GM18507 (cell line): ENCODE measurements at places on chromosomes 11 and 22.

DNA sequence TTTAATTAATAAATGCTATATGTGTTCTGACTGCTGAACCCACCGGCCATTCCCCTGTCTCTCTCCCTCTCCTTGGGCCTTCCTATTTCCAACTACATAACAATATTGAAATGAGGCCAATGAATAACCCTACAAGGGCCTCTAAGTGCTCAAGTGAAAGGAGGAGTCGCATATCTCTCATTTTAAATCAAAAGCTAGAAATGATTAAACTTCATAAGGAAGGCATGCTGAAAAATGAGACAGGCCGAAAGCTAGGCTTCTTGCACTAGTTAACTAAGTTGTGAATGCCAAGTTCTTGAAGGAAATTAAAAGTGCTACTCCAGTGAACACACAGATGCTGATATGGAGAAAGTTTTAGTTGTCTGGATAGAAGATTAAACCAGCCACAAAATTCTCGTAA, 109.2 kb downstream of the TSPAN18 start:
- DNase-seq, result no peak

- no peak for DNase-seq
These were observed 46.1 kb downstream of the RRAS2 start for GRCh38 chr11:14312736-14313438.

GRCh38 chr22:23147617-23148387, 2.5 kb downstream of the RAB36 start:
- DNase-seq, result no peak

GRCh38 chr11:705646-706438, at the start of gene EPS8L2:
Gene EPS8L2, plus strand, starts transcription at chr11:706231. Its CDS starts 3,177 bp downstream, at chr11:709408.
- no peak for DNase-seq

GRCh38 chr11:20235164-20235563, 74.9 kb upstream of the DBX1 start:
- DNase-seq, result no peak

GRCh38 chr11:44611687-44612434, 46.4 kb downstream of the CD82 start:
- no peak for DNase-seq

DNA sequence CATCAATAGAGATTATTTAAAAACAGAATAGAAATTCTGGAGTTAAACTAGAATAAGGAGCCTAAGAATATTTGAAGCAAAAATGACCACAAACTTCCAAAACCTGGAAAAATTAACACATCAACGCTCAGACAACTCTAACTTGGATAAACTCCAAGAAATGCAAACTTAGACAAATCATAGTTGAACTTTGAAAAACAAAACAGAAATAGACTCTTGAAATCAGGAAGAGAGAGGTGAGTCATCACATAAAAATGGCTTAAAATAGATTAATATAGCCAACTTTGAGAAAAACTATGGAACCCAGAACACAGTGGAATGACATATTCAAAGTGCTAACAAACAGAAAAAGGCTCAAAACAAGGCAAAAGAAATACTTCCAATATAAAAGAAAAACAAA, 974.2 kb downstream of the JRKL start:
- no peak for DNase-seq

DNA sequence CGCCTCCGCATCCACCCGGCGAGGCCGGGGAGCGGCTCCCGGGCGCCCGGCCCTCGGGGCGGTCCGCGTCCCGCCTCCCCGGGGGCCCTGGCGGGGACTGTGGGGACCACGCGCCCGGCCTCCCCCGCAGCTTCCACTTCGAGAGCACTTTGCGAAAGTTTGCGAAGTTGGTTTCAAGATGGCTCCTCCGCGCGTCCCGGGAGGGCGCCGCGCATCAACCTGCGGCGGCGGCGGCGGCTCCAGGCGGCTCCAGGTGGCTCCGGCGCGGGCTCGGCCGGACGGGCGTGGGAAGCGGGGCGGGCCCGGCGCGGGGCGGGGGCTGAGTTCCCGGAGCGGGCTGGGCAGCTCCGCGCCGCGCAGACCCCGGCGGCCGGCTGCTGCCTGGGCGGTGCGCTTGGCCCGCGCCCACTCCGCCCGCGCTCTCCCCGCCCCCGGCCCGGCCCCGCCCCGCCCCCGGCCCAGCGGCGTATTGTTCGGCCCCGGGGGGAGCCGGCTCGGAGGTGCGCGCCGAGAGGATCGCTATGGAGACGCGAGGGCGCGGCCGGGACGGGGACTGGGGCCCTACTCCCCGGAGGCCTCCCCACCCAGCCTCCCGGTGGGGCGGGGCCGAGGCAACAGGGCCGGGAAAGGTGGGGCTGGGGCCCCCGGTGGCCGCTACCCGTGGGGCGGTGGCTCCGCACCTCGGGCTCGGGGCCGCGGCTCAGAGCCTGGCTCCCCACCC, at the start of gene CELSR1:
CELSR1 (minus strand) TSS at position 396 of the 721 bp plus-strand sequence. CDS start 450 bp downstream, outside the sequence.
- no peak for DNase-seq

GRCh38 chr11:110793556-110793955, 81.3 kb upstream of the ARHGAP20 start:
- no peak for DNase-seq

DNA sequence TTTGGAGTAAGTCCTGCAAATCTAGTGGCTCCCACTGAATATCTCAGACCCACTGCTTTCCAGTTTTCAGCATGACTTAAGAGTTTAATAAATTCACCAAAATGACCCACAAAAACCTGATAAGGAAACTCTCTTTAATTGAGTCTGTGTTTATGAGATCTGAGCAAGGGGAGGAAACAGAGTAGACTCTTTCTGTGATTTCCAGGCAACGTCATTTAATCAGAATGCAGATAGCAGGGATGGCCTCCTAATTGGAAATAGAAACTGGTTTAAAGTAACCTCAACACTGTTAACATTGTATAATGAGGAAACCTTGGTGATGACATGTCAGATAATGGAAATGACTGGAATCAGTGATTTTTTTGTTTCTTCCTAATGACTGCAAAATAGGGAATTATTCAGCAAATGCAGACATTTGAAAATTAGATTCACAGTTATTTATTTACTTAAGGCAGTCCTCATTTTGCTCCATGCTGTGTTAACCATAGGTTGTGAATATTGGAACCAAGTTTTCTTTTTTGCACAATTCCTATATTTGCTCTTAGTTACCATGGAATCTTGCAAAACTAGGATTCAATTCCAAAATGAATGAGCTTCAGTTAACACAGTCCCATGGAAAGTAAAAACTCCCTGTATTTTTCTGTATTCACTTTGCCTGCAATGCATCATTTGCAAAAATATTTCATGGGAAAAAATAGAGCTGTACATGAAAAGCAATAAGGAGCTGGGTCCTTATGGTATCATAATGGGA, 1324.5 kb downstream of the LRRC4C start:
- DNase-seq, result no peak

DNA sequence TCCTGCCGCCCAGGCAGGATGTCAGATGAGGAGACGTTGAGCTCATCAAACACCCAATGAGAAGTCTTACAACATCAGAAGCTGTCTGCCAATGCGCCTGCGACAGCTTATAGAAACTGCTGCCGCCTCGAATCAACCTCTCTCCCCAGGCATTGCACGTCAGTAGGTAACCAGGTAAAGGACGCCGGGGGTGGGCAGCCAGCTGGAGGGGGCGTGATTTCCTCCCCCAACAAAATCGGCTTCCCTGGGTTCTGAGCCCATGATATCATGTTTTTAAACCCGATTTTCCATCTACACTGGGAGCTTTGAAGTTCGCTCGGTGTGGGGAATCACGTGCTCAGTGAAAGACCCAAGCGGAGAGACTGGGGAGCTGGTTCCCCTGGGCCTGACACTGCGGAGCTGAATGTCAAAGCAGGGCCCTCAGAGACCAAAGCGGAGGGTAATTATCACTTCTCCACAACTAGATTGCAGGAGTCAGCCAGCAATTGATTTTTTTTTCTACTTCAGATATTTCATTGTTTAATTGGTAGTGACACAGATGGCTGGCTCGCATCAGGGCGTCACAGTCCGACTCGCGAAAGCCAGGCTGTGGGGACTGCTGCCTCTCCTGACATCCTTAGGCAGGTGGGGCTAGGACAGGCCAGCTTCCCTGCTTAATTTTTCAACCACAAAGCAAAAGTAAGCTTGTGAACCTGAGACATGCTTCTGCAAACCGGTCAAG, 15.4 kb downstream of the FAM83F start:
- no peak for DNase-seq

DNA sequence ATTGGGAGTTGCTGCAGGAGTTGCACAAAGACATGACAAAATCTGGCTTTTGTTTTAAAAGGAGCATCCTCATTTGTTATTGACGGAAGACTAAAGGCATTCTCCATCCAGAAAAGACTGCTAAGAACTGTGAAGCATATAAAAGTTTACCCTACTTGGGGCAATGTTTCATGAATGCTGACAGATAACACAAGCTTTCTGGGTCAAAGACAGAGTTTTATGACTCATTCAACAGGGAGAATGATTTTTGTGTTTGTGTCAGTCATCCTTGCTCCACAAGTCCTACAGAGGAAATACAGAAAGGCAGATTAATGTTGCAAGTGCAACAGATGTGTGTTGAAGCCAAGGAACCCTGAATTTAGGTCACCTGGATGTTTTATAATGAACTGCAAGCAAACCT, 2.5 kb downstream of the GLYATL1 start:
- no peak for DNase-seq

- DNase-seq, result no peak
These were observed 108.5 kb upstream of the BID start for GRCh38 chr22:17882727-17883126.

DNA sequence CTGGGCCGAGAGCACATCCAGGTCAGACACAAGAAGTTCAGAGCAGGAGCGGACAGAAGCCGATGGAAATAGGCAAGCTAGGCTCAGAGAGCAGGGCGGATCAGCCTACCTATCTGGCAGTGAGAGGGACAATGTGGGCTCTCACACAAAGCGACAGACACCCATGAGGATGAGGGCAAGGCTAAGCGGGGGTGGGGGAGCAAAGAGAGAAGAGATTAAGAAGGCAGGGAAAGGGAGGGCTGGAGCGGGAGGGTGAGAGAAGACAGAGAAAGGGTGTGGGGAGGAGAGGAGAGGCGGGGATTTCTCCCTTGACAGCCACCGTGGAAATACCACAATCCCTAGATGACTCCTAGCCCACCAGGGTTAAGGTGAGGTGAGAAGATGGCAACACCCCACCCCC, 57.9 kb downstream of the BUD13 start:
- DNase-seq, result no peak

DNA sequence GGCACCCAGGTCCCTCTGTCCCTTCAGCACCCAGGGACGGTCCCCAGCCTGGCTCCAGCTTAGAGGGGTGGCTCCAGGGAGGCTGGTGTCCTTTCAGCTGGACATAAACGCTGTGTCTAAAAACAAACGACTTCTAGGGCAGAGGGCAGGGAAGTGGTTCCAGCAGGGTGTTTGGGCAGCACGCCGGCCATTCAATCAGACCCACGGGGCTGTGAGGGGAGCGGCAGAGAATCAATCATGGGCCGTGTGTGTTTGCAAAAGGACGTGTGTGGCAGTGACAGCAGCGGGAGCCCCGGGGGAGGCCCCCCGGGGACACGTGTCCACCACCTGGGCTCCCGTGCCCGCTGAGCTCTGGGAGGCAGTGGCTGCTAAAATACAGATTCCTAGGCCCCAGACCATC, 127.7 kb downstream of the MN1 start:
- no peak for DNase-seq

- DNase-seq, result no peak
These were observed 80.7 kb downstream of the RBFOX2 start for GRCh38 chr22:35947794-35948425.

DNA sequence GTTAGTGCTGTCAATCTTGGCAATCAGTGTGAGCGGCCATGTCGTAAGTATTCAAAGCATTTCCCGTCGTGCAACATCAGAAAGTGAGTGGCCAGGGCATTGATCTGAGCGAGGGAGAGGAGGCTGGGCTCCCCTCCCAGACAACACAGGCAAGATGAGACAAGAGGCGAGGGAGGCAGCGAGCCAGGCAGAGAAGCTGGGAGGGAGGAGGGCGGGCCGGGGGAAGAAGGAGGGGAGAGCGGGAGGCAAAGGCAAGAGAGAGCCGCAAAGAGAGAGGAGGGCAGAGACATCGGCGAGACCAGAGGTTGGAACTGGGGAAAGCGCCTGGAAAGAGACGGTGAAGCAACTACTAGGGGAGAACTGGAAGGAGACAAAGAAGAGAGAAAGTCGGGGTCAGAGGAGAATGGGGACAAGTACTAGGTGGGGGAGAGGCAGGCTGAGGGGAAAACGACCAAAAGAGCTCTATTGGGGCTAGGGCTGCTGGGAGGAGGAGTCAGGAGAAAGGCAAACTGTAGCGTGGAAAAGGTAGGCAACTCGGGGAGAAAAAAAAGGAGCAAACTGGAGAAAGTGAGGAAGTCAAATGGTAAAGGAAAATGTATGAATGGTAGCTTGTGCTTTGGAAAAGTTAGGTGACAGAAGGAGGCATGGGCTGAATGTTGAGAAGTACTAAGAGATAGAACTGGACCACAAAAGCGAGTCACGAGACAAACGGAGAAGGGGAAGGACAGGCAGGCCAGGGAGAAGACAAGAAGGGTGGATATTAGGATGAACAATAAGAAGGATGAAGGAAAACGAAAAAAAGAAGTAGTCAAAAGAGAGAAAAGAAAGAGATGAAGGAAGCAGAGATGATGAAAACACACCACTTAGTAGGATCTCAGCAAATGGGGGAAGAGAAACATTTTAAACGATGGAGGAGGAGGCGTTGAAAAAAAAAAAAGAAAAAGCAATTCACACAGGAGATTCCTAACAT, 130.5 kb upstream of the C11orf58 start:
- no peak for DNase-seq

- DNase-seq, result no peak
These were observed 1.6 kb upstream of the LGALS2 start for GRCh38 chr22:37581504-37581903.

DNA sequence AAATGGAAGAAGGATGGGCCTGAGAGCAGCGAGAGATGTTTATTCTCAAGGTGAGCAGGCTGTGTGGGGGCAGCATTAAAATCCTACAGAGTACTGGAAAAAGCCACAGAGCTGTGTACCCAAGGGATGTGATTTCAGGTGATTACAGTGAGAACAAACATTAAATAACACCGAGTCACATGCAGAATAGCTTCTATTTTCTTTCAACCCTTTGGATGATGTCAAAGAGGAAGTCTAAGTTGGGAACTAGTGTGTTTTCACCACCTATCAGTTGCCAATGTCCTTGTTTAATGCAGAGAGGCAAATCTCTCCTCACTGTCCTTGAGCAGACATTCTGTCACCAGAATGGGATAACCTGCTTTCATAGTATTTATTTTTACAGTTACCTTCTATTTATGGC, 379.6 kb upstream of the NARS2 start:
- no peak for DNase-seq

- DNase-seq, result no peak
These were observed 28.2 kb downstream of the ARHGAP42 start for GRCh38 chr11:100715165-100715761.

GRCh38 chr11:34633990-34634693, 13.2 kb downstream of the EHF start:
- peak; percentile 25 for DNase-seq

DNA sequence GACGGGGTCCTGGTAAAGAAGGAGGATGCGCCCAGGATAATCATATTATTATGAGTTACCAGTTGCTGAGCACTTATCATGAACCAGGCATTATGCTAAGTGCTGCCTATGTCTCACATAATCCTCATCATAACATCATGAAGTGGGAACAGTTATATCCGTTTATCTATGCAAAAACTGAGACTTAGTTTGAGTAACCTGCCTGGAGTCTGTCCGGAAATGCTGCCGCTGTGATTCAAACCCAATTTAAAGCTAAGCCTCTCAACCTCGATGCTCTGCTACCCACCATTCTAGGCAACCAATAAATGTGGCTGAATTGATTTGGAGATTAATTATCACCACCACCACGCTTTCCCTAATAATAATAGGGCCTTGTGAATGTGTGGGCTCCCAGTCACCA, 111.5 kb upstream of the CLMP start:
- DNase-seq, result no peak
